ENCODE measurements at places on chromosomes 6 and 20.

DNA sequence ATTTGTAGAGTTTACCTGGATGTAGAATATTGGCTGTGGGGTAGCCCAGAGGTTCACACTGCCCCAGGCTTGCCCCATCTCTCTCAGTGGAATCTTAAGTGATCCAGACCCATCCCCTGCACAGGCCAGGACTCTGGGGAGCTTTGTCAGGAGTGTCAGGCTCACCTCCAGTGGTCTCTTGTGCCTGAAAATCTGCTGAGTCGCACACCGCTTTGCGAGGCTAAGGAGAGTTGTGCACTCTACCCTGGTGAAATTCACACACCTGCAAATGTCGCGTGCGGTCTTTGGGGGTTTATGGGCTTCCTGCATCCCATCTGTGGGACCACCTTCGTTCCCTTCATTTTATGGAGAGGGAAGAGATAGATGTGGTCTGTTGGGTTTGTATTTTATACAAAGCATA, 63.6 kb upstream of the KIF25 start:
- no peak for DNase-seq

DNA sequence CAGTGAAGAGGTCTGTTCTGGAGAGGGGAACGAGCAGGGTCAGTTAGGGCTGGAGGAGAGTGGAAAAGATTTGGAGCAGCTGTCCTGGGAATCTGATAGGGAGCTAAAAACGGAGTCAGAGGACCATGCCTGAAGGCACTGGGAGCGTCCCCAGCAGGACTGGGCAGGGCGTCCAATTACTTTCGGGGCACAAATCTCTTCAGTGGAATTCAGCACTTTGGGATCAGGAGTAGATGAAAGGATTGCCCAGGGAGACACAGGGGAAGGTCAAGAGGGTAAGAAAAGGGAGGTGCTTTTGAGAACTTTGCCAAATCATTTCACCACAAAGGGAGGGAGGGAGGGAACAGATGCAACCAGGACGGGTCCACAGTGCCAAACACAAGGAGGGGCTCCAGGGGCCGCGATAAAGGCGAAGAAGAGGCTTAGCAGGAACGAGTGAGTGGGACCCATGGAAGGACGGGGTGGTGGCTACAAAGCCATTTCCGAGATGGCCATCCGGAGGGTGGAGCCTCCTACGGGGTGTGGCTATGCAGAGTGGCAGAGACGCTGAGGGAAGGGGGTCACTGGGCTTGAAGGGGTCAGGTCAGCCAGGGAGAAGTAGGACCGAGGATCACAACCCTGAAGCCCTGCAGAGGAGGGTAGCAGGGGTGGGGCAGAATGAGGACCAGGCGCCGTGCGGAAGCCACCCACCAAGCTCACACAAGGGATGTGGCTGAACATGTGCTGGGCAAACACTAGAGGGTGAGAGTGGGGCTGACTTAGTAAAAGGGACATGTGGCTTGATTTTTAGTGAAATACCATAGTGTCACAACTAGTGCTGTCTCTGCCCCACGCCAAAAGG, 180.0 kb upstream of the RREB1 start:
- no peak for DNase-seq

GRCh38 chr6:18395177-18395855, 8.2 kb downstream of the RNF144B start:
- no peak for DNase-seq

GRCh38 chr6:33571637-33572316, 8.3 kb downstream of the BAK1 start:
- DNase-seq, result no peak

DNA sequence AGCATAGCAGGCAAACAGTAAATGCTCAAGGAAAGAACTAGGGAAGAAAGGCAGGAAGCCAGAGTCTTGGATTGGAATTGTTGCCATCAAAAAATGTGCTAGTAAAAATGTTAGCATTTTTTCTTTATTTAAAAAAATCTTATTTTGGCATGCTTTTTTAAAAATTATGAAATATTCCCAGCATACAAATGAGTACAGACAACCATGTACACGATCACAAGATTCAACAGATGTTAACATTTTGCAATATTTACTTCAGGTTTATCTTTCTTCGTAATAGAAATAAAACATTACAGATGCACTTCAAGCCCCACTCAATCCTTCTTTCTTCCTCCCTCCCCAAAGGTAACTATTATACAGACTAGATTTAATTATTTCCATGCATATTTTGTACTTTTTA, 27.4 kb upstream of the NOP56 start:
- DNase-seq, result no peak

DNA sequence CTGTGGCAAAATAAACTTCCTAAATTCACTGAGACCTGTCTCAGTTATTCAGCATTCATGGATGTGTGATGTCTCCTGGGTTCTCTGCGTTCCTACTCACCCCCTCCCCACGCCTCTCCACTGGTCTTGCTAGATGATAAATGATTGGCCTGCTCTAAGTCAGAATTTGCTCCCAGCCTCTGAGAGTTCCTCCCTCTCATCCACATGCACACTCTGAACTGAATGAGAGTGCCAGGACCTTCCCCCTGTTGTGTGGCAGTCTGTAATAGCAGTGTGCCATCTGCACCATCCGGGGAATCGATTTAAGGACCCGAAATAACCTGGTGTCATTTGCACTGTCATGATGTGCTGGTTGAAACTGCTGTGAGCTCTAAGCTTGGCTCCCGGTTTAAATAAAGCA, 135.8 kb upstream of the AFDN start:
- DNase-seq, result no peak

DNA sequence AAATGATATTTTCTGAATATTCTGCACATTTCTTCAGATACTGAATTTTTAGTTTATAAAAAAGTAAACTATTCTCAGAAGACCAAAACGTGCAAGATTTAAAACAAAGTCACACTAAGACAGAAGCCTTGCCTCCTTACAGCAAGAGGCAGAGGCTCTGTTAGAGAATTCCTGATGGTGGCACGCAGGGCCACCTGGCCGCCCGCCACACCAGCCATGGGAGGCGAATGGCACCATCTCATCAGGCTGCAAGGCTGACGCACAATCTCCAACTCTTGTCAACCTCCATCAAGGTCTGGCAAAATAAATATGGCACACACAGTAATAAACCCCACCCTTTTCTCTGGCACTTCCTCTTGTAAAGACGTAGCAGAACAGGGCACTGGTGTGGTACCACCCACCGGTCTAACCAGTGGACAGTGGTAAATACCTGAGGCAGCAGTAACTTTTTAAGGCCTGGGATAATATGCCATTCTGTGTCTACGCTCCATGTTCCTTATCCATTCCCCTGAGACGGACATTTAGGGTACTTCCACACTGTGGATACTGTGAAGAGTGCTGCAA, 111.4 kb downstream of the WDR27 start:
- DNase-seq, result no peak

Data from foreskin keratinocyte (primary cell).